Fibroblast of skin of left quadriceps (primary cell): ENCODE measurements at places on chromosomes 5 and 9.

DNA sequence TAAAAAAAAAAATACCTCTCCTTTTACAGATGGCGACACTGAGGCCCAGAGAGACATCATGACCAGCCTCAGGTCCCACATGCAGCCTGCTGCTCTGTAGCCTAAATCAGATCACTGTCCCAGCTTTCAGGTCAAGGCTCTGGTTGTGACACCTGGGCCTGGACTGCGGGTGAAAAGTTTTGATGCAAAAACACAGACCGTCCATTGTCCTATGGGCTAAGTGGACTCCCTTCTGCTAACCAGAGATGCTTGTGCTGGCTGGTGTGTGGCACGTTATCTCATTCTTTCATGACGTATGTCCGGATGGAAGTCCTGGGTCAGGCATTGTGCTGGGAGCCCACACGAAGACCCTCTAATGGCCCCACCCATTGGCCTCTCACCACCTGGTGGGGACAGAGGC, 7.8 kb downstream of the NEK6 start:
- DNase-seq = no peak

GRCh38 chr9:76580188-76580587, 121.2 kb downstream of the GCNT1 start:
- no peak for DNase-seq

DNA sequence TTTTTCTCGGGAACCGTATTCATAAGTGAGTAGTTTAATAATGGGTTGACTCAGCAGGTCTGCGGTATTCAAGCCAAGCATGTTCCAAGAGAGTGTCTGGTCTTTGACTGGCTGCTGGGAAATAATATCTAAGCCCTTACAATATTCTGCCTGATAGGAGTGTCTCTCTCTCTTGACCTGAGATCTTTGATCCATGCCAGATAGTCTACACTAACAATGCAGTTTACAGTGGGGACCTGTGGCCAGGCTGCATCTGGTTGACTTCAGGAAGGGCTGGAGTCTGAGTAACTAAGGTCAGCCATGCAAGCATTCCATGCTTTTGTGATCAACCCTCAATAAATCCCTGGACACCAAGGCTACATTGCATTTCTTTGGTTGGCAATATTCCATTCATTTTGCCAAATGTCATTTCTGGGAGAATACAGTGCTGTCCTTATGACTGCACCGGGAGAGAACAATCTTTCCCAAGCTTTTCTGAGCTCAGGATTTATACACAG, 195.5 kb downstream of the SEMA5A start:
- no peak for DNase-seq

DNA sequence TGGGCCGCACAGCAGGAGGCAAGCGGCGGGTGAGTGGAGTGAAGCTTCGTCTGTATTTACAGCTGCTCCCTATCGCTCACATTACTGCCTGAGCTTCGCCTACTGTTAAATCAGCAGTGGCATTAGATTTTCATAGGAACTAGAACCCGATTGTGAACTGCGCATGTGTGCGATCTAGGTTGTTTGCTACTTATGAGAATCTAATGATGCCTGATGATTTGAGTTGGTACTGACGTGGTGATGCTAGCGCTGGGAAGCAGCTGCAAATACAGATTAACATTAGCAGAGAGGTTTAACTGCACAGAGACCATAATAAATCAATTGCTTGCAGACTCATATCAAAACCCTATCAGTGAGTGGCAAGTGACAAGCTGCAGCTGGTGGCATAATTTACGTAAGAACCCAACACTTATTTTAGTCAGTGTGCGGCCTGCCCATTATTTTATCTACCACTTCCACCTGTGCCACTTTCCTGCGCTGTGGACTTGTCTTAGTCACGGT, 133.4 kb upstream of the CDH9 start:
- DNase-seq = no peak
